Activated CD8-positive, alpha-beta T cell treated with anti-CD3 and anti-CD28 coated beads for 36 hours (primary cell): ENCODE measurements at places on chromosomes 11 and 22.

- no peak for DNase-seq
- H3K4me3 ChIP-seq = no peak overlapping the region
- peaks cover 18% of the 10 kb centered on the region for H3K4me1 ChIP-seq
- H3K27ac ChIP-seq = peak overlapping the region; percentile 49
- peaks cover 16% of the 10 kb centered on the region for H3K36me3 ChIP-seq
- H3K27me3 ChIP-seq = no peaks in the 10 kb centered on the region
Measured at GRCh38 chr11:64223001-64223651, 2.9 kb downstream of the TRPT1 start.

DNA sequence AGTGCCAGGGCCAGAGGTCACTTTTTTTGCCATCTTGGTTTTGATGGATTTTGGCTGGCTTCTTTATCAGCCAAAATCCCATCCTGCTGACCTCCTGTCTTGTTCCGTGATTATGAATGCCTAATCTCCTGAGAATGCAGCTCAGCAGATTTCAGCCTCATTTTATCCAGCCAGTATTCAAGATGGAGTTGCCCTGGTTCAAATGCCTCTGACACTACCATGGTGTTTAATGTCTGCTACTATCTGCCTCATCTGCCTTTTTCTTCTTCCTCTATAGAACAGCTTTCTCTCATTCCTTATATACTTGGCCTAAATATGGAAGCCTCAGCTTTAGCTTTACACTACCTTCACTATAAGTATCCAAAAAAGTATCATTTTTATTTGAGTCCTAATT lies 50.7 kb downstream of the ACER3 start:
- H3K36me3 ChIP-seq = no peaks in the 10 kb centered on the region
- no peaks in the 10 kb centered on the region for H3K27me3 ChIP-seq
- no peak overlapping the region for H3K4me3 ChIP-seq
- H3K27ac ChIP-seq = no peak overlapping the region
- DNase-seq = no peak
- no peaks in the 10 kb centered on the region for H3K4me1 ChIP-seq

DNA sequence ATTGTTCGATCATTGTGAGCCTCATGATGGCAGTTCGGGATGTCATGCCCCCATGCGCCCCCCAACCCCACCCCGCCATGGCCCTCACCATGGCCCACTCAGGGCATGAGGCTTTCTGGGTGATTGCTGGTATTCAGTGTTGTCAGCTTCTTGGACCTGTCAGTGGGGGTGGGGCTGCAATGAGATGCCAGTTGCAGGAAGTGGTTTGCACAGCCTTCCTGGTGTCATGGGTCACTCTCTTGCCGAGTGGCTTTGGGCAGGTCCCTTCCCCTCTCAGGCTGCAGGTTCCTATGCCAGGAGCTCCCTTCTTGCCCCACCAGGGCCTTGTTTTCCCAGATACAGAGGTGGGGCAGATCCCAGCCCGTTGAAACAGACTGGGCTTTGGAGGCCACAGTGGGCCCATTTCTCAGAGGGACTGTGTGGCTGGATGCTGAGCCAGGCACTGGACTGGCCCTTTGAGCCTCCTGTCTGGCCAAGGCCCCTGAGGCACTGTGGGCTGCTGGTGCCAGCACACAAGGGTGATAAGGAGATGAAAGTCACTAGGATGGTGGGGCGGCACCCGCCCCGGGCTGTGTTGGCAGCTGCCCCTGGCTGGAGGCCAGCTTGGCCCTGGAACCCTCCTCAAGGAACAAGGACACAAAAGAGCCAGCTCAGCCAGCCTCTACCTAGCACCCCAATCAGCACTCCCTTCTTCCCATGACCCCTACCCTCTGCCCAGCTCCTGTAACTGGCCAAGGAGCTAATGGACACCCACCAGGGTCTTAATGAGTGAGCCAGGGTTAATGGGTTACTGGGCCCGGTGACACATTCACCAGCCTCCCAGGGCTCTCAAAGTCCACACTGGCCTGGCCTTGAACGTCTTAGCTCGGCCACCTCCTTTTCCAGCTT lies 1.5 kb upstream of the GGT1 start:
- H3K27me3 ChIP-seq = no peaks in the 10 kb centered on the region
- DNase-seq = peak; percentile 40
- H3K27ac ChIP-seq = no peak overlapping the region
- no peak overlapping the region for H3K4me3 ChIP-seq
- no peaks in the 10 kb centered on the region for H3K36me3 ChIP-seq
- peaks cover 19% of the 10 kb centered on the region for H3K4me1 ChIP-seq

GRCh38 chr11:17388609-17389210 lies at the start of gene KCNJ11:
Gene KCNJ11 (minus strand): TSS chr11:17388659. CDS start chr11:17388091, 568 bp downstream.
- H3K4me1 ChIP-seq = peaks cover 4% of the 10 kb centered on the region
- H3K4me3 ChIP-seq = peak within 1 kb of the TSS; percentile 69
- H3K27me3 ChIP-seq = peaks cover 2% of the 10 kb centered on the region
- no peak within 1 kb of the TSS for H3K27ac ChIP-seq

DNA sequence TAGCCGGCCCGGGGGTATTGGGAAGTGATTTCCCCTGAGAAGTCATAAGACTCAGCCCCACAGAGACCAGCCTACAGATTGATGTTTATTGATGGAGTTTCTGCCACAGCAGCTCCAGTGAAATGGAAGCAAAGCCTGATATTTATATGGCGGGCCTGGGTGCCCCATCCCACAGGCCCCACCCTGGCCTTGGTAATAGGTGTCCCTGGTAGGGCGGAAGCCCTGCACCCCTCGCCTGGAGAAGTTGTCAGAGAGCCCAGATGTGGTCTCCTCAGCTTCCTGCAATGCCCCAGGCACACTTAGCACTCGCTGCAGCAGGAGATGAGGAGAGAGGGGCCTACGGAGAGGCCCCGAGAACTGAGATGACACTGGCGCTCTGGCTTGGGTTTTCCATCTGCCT lies 107.4 kb downstream of the MORC2 start:
- H3K27me3 ChIP-seq = no peaks in the 10 kb centered on the region
- H3K36me3 ChIP-seq = no peaks in the 10 kb centered on the region
- DNase-seq = no peak
- no peak overlapping the region for H3K27ac ChIP-seq
- no peak overlapping the region for H3K4me3 ChIP-seq
- no peaks in the 10 kb centered on the region for H3K4me1 ChIP-seq

DNA sequence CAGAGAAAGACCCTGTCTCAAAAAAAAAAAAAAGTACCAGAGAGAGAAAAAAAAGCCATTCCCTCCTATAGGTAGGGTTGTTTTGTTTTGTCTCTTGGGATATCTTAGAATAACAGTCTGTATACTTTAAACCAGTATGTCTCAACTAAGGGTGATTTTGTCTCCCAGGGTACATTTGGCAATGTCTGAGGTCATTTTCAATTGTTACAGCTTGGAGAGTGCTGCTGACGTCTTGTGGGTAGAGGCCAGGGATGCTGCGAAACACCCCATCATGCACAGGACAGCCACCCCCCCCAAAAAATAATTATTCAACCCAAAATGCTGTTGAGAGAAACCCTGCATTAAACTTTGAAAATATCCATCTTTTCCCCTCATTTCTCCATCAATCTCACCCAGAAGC lies 56.1 kb upstream of the CRTAM start:
- no peak overlapping the region for H3K4me3 ChIP-seq
- H3K36me3 ChIP-seq = peaks cover 31% of the 10 kb centered on the region
- H3K27ac ChIP-seq = no peak overlapping the region
- H3K4me1 ChIP-seq = peaks cover 14% of the 10 kb centered on the region

GRCh38 chr11:34358258-34358727 lies 483 bp upstream of the ABTB2 start:
- DNase-seq = no peak
- H3K36me3 ChIP-seq = peaks cover 4% of the 10 kb centered on the region
- H3K4me1 ChIP-seq = peaks cover 28% of the 10 kb centered on the region

GRCh38 chr11:1157645-1158591 lies at the start of gene MUC5AC:
Gene MUC5AC (plus strand): TSS chr11:1157953. CDS start chr11:1158000, 47 bp downstream.
- DNase-seq = no peak
- H3K27me3 ChIP-seq = no peaks in the 10 kb centered on the region
- H3K36me3 ChIP-seq = no peaks in the 10 kb centered on the region
- H3K4me1 ChIP-seq = no peaks in the 10 kb centered on the region
- no peak within 1 kb of the TSS for H3K4me3 ChIP-seq

GRCh38 chr11:10181811-10182210 lies 112.2 kb downstream of the SBF2 start:
- no peaks in the 10 kb centered on the region for H3K4me1 ChIP-seq
- DNase-seq = no peak
- H3K4me3 ChIP-seq = no peak overlapping the region

- H3K27me3 ChIP-seq = no peaks in the 10 kb centered on the region
- H3K4me1 ChIP-seq = peaks cover 8% of the 10 kb centered on the region
- H3K27ac ChIP-seq = no peak overlapping the region
- no peak overlapping the region for H3K4me3 ChIP-seq
- no peak for DNase-seq
Measured at GRCh38 chr22:36976606-36977005, 42.6 kb downstream of the TST start.

DNA sequence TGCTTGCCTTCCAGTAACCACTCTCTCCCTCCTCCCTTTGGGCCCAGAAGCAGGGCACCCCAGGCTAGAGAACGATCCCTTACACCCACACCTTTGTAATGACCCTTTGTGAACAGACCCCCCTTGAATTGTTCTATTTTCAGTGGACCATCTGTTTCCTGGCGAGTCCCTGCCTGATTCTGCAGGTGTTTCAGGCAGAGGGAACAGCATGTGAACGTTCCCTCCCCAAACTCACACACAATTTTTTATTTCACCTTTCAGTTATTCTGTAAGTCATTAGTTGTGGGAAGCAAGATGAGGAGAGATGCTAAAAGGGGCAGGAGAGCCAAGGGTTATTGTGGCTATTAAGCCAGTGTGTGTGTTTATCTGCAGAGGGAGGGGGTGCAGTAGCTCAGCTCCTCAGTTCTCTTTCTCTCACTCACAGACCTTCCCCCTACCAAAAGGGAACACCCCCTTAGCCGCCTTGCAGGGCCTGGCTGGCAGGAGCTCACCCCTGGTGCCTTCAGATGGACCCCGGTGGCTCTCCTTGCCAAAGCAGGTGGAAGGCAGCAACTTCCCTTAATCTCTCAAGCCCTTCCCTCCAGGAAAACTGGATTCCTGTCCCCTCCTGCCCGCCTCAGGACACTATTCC lies 64.8 kb upstream of the SPON1 start:
- H3K27ac ChIP-seq = no peak overlapping the region
- H3K36me3 ChIP-seq = no peaks in the 10 kb centered on the region
- DNase-seq = no peak

DNA sequence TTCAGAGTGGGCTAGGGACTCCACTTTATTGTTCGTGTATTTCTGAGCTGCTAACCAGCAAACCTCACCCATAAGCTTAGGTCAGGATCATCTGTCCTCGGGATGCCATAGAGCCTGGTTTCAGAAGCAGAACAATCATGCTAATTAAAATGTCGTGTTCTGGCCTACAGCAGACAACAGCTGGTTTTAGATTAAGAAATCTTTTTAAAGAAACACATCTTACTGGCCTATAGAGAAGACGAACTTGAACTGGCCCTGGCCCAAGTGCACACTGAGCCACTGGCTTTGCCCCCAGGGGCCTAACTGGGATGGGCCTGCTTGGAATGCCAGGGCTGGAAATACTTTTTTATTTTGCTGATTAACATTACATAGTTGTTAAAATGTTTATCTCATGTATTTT lies 63.2 kb downstream of the ALX4 start:
- H3K27ac ChIP-seq = no peak overlapping the region
- H3K27me3 ChIP-seq = no peaks in the 10 kb centered on the region
- H3K4me1 ChIP-seq = no peaks in the 10 kb centered on the region
- H3K36me3 ChIP-seq = peaks cover 39% of the 10 kb centered on the region
- H3K4me3 ChIP-seq = no peak overlapping the region

GRCh38 chr11:127598476-127598875 lies 597.9 kb upstream of the KIRREL3 start:
- no peak overlapping the region for H3K4me3 ChIP-seq
- H3K4me1 ChIP-seq = no peaks in the 10 kb centered on the region
- H3K36me3 ChIP-seq = no peaks in the 10 kb centered on the region
- no peak overlapping the region for H3K27ac ChIP-seq
- no peak for DNase-seq
- no peaks in the 10 kb centered on the region for H3K27me3 ChIP-seq

DNA sequence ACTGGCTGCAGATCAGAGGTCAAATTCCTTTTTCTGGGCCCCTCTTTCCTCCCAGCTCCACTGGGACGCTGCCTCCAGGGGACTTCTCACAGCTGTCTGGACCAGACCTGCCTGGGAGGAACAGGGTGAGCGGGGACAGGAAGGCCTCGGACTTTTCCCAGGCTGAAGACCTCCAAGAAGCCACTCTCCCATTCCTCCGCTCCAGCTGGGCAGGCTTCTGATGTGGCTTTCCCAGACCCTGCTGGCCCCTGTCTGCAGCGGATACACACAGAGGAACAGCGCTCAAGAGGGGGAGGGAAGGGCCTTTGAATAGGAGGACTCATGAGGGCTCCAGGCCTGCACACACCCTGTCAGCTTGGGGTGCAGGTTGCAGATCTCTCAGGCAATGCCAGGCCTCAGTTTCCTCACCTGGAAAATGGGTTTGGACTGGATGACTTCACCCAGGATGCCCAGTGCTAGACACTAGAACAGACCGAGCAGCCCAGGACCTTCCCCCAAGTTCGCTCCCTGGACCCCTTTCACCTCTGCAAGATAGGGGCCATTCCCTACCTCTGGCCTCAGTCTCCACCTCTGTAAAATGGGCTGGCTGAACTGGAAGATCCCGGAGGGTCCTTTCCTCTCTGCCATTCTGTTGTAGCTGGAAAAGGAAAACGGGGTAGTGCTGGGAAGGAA lies 36.6 kb downstream of the MB start:
- no peak overlapping the region for H3K27ac ChIP-seq
- DNase-seq = no peak
- H3K27me3 ChIP-seq = no peaks in the 10 kb centered on the region
- H3K4me1 ChIP-seq = no peaks in the 10 kb centered on the region
- H3K4me3 ChIP-seq = no peak overlapping the region
- no peaks in the 10 kb centered on the region for H3K36me3 ChIP-seq
